Activated T-helper 9 cell treated with anti-CD3 and anti-CD28 coated beads, Interleukin-2, amount 50 U/mL, for 16 hours (primary cell): ENCODE measurements at places on chromosomes 16 and 17.

DNA sequence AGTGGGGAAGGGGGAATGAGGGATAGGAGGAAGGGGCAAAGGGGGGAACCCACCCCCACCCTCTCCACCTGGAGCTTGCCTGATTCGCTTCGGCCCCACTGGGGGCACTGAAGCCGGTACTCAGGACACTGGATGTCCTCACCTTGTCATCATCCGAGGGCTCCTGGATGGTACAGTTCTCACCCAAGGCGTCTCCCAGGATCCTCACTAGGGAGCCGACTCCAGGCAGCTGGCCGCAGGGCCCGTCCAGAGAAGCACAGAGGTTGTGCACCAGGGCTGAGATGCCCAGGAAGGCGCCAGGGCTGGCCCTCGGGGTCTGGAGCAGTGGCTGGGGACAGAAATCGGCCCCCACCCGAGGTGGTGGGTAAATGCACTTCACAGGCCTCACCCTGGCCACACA, 92.3 kb downstream of the LITAF start:
- no peak for DNase-seq

DNA sequence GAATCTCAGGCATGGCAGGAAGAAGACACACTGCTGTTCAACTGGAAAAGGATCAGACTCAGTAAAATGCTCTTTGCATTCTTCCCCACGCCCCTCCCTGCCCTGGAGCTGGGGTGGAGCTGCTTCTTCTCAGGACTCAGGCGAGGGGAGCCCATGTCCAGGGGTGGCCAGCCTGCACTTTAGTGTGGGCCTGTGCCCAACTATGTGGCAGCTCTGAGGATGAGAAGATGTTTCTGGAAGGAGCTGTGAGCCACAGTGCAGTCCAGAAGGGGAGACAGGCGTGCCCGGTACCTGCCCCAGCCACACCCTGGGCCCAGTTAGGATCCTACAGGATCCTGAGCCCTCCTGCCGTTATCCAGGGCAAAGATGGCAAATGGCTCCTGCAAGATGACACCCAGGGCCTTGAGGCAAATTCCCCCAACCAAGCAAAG, 120.3 kb downstream of the ANKRD11 start:
- DNase-seq = no peak

GRCh38 chr16:1545044-1546040, 11.9 kb downstream of the TMEM204 start:
- no peak for DNase-seq

DNA sequence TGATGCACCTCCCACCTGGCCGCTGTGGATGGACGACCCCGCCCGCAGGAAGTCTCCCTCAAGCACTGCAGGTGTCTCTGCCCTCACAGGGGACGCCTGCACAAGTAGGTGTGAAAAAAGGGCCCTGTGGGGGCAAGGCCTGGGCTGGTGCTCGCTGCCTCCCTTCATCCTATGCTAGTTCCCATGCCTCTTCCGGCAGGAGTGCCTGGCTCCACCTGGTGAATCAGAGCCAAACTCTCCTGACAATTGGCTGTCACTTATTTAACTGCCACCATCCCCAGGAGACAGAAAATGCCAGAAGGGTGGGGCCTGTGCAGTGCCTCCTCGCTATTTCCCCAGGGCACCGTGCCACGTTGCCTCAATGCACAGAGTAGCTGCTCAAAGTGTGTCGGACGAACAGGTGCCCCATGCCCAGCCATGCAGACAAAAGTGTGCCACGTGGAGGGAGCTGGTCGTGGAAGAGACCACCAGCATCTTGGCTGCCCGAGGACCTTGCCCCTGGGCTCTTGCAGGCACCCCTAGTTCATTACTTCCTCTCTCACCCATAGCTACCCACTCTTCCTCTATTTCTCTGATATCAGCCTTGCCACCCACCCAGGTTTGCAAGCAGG, 170.7 kb downstream of the SEC14L1 start:
- no peak for DNase-seq

DNA sequence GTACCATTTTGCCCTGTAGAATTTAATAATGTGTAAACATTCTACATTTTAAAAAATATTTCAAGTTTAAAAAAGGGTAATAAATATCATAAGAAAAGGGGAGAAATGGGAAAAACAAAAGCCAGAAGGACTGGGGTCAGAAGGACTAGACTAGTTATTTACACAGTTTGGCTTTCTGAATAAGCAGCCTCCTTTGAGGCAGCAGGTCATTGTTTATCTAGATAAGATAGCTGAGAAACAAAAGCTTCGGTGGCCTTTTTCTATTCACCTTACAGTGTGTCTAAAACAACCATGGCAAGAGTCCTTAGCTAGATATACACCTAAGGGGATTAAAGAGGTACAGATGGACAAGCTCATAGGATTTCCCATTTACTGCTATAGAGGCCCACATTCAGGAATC, 396.5 kb upstream of the PMFBP1 start:
- DNase-seq = no peak

DNA sequence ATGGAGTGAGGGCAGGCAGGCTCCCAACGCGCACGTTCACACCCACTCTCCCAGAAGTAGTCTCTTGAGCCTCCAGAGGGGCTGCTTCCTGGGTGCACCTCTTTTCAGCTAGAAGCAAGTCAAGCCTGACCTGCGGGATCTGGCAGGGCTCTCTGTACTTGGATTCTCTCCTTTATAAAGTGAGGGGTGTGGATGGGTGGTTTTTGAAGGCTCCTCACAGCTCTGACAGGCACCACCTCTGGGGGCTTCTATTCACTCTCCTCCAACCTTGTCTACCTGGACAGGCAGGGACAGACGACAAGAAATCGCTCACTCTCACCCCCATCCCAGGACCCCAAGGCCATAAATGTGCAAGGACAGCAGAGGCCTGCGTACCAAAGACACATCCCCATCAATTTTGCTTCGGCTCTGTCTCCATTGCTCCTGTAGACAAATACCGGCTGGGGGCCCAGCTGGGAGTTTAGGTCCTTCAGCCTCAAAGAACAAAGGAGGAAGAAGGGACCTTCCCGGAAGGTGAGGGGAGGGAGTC, 814 bp upstream of the DYNLL2 start:
- no peak for DNase-seq

DNA sequence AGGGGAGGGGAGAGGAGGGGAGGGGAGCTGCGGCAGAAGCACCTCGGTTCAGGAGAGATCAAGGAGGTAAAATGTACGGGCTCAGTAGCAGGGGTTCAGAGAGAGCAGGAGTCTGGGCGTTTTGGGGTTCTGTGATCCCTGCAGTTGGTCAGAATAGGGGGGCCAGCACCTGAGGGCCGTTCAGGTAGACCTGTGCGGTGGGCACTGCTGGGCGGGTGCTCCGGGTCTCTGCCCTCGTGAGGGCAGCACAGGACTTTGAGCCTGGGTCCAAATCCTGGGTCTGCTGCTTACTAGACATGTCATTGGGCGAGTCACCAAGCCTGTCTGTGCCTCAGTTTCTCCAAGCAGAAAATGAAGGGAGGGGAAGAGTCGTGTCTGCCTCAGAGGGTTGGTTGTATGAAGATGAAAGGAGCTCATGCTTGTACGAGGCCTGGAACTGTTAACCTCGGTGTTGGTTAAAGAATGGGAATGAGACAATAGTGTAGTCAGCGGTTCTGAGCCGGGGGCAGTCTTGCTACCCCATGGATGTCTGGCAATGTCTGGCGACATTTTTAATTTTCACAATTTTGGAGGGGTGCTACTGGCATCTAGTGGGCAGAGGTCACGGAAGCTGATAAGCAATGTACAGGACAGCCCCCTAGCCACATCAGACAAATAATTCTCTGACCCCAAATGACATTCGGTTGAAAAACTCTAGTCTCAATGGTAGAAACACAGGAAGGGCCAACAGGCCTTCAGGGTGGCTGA, 35.4 kb downstream of the OR1D5 start:
- DNase-seq = no peak

- DNase-seq = peak; percentile 30
These were observed 49.8 kb upstream of the BAHCC1 start for GRCh38 chr17:81345228-81346089.

DNA sequence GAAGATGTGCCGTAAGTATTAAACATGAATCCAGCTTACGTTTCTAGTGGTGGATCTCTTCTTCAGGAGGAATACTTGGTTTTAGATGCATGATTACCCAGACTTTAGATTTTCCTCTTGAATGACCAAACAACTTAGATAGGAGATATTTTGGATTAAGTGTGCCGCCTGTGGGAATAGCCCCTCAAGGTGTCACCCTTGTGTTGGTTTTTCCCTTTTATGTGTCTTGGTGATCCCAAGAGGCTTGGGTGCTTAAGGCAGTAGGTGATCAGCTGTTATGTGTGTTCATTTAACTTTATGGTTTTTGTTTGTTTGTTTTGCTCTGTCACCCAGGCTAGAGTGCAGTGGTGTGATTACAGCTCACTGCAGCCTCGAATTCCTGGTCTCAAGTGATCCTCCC, 115.1 kb downstream of the PPM1E start:
- no peak for DNase-seq

DNA sequence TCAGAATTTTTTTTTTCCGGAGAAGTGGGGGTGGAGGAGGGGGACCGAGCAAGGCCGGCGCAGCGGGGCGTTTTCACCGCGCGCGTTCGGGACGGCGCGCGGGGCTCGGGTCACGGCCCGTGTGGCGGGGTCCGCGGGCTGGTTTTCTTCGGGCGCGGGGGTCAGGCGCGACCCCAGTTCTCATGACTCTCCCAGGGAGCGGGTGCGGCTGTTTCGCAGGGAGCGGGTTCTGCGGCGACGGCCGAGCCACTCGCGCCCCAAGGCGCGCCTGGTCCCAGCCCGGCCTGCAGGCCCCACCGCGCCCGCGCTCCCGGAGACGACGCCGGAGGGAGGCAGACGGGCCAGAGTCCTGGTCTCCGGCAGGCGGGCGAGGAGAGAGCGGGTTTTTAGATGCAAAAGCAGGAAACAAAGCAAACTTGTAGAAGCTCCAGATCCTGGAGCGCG, 1.0 kb downstream of the BAHCC1 start:
- DNase-seq = no peak

GRCh38 chr17:73155410-73156165, 9.2 kb upstream of the SSTR2 start:
- no peak for DNase-seq

DNA sequence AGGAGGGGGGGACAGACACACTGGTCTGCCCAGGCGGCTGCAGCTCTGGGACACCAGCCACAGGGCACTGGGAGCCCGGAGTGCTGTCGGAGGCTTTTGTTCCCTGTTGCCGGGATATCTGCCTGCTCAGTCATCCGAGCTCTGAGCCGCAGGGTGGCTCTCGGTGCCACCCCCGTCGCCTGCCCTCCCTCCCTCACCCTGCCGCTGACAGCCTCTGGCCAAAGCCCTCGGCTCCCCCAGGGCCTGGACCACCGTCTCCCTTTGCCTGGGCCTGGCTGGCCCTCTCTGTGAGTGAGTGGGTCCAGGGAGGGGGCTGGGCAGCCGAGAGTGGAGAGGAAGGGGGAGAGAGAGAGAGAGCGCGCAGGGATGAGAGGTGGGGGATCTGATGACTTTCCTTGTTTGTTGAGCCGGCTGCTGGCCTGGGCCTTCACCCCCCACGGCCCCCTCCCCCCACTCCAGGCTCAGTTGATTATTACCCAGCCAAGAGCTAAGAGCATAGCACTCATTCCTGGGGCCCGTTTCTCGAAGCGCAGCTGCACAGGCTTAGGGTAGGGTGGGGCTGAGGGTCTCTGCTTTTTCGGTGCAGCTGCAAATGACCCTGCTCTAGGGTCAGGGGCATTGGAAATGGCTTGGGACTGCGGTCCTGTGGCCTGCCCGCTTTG, 2.7 kb downstream of the FOXJ1 start:
- no peak for DNase-seq

- DNase-seq = no peak
These were observed 1.7 kb upstream of the DBNDD1 start for GRCh38 chr16:90020838-90021382.

DNA sequence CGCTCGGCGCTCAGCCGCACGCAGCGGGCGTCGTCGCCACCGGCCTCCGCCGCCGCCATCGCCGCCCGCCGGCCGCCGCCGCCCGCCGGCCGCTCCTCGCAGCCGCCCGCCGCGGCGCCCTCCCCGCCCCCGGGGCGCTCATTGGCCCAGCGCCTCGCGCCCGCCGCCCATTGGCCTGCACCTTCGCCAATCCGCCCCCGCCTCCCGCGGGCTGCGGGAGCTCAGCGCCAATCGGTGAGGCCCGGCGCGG, at the start of gene PGP:
PGP (minus strand) TSS at position 122 of the 250 bp plus-strand sequence; CDS start at position 59, 63 bp downstream.
- DNase-seq = no peak

GRCh38 chr17:14351493-14351892, 50.6 kb downstream of the HS3ST3B1 start:
- no peak for DNase-seq

DNA sequence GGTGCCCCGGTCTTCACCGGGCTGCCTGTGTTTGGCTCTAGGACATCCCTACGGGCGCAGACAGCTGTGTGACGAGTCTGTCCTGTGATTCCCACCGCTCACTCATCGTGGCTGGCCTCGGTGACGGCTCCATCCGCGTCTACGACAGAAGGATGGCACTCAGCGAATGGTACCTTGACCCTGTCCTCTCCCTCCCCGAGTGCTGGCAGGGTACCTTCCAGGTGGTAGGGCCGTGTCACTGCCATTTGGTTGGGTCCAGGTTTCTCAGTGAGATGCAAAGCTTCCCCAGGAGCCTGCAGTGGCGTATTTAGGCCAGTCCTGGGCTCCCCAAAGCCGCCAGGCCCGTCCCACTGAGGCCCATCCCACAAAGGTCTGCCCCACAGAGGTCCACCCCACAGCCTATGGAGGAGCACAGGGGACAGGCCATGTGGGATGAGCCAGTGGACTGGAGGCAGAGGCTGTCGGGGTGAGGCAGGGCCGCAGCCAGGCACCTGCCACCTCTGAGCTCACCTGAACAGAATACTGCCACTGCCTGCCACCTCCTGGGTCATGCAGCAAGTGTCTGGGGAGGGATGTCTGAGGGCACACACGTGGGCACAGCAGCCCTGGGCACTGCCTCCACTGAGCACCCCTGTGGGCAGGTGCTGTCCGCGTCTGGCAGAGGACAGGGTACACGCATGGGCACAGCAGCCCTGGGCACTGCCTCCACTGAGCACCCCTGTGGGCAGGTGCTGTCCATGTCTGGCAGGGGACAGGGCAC, 31.4 kb upstream of the CHMP6 start:
- DNase-seq = no peak

DNA sequence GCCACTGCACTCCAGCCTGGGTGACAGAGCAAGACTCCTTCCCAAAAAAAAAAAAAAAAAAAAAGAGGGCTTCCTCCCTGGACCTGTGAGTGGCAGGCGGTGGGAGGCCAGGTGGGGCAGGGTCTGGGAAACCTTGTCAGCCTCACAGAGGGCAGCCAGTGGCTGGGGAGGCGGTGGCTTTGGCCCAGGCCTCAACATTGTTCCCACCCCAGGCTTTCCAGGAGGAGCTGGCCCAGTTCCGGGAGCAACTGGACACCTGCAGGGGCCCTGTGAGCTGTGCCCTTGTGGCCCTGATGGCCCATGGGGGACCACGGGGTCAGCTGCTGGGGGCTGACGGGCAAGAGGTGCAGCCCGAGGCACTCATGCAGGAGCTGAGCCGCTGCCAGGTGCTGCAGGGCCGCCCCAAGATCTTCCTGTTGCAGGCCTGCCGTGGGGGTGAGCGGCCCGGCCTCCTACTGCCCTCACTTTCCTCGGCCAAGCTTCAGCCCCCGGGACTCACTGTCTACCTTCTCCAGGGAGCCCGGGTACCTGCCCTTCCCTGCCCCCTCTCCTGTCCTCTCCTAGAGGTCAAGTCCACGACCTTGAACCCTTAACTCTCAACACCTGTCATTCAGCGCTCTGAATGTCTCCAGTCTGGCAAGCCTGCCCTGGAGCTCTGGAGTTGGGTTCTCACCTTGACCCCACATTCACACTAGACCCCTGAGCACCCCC, 12.4 kb downstream of the ZNF213 start:
- DNase-seq = no peak
